GM12878 (cell line): ENCODE measurements at places on chromosomes 13 and 19. TPM values are rescaled to one million over a fixed set of nuclear protein-coding genes. Genes with fewer than 3 reads are reported as not detected.

TUBA3C gene
- polyA plus RNA-seq = 0.19 and 0.23 TPM in 2 replicates

PBX4 gene
- polyA plus RNA-seq = 3.9 and 4.1 TPM in 2 replicates

ZNF835 gene
- polyA plus RNA-seq = not detected in 2 replicates

ZNF415 gene
- polyA plus RNA-seq = not detected in 2 replicates

SHISA7 gene
- not detected in 2 replicates for polyA plus RNA-seq

MCEMP1 gene
- not detected in 2 replicates for polyA plus RNA-seq

NALCN gene
- polyA plus RNA-seq = not detected in 2 replicates

FGF21 gene
- polyA plus RNA-seq = not detected in 2 replicates

GPC6 gene
- polyA plus RNA-seq = 0.03 TPM in 1 of 2 replicates, not detected in the other

HCN2 gene
- polyA plus RNA-seq = not detected in 2 replicates

CACNA1A gene
- polyA plus RNA-seq = 2.1 and 2.8 TPM in 2 replicates

RGL3 gene
- not detected in 2 replicates for polyA plus RNA-seq

LIG1 gene
- 117 and 118 TPM in 2 replicates for polyA plus RNA-seq

KLK15 gene
- not detected in 2 replicates for polyA plus RNA-seq

KIR3DL1 gene
- polyA plus RNA-seq = not detected in 2 replicates

COL4A2 gene
- polyA plus RNA-seq = 0.62 and 0.75 TPM in 2 replicates

ATCAY gene
- polyA plus RNA-seq = 0.04 TPM in 1 of 2 replicates, not detected in the other
